ENCODE measurements at places on chromosomes 16 and 17.
A peak's percentile ranks its signal among the peaks of the same experiment; 100 is the strongest.

DNA sequence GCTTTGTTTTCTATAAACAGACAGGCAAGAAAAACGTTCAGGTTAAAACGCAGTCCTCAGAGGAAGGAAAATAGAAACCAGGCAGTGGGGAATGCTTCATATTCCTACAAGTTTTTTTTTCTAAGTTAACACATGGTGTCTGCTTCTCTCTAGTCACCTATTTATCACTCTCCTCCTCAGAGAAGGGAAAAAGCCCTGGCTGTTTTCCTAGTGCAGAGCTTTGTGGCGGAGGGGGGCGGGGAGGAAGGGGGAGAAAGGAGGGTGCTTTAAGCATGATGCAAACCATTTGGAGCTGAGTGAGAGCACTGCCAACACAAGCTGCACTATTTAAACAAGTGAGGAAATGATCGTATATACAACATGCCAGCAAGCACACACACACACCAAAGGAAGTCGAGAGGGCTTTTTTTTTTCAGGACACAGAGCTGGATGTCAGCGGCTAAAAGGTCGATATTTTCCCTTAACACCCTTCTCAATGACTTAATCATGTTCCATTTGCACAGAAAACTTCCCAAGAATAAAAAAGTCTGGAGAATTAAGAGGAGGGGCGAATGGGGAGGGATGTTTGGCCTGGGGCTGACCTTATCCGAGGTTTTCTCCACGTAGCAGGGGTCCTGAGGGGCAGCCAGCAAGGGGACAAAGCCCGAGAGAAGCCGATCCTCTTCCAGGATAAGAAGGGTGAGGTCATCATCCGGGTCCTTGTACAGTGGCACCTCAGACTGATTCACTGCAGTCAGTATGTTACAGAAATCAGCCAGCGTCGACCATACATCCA, 117.4 kb downstream of the HIC1 start:
- no peak for DNase-seq

GRCh38 chr17:45334231-45334630, 17.4 kb upstream of the MAP3K14 start:
- no peak for DNase-seq

GRCh38 chr17:56939869-56940484, 20.9 kb downstream of the COIL start:
- DNase-seq = peak; percentile 71

DNA sequence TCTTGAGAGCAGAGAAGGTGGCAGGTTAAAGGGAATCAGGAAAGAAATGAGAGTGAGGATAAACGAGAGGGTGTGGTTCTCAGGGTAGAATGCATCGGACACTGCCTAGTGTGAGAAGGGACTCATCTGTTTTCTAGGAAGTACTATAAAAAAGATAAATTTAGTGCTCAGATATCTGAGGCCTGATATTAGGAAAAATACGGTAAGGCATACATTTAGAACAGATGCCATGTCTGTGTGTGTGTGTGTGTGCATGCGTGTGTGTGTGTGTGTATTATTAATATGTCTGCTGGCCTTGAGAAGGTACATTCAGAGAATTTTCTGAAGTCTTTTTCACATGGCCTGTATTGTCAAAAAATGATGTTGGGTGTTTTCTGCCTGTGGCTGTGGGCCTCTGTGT, 414.8 kb downstream of the MAF start:
- no peak for DNase-seq

DNA sequence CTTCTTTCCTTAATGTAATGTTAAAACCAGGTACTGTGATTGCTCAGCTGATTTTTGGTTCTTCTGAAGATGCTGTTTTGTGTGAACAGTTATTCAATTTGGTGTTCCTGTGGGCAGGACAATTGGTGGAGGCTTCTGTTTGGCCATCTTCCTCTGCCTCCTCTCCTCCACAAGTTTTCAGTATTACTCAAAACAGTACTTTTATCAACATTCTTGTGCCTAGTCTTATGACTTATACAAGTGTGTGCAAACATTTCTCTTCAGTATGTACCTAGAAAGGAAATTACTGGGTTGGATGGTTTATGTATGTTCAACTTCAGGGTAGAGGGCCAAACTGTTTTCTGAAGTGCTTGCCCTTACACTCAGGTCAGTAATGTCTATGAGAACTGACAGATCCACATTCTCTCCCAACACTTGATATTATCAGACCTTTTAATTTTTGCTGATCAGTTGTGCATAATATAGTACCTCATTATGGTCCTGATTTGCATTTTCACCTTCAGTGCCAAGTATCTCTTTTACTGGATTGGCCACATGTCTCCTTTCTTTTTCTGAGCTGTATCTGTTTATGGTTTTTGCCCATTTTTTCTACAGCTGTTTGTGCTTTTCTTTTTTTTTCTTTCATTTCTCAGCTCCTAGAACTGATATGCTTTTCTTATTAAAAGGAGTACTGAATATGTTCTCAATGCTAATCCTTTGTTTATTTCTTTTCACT, 50.9 kb downstream of the ERCC4 start:
- no peak for DNase-seq

- DNase-seq = no peak
Measured at GRCh38 chr17:77781536-77781935, 177.0 kb upstream of the TNRC6C start.

- no peak for DNase-seq
Measured at GRCh38 chr17:16878606-16879005, 93.3 kb downstream of the TNFRSF13B start.

GRCh38 chr16:14955546-14956231, 18.4 kb downstream of the NPIPA1 start:
- DNase-seq = no peak

- no peak for DNase-seq
Measured at GRCh38 chr17:7224661-7225111, 4.9 kb downstream of the ACADVL start.

DNA sequence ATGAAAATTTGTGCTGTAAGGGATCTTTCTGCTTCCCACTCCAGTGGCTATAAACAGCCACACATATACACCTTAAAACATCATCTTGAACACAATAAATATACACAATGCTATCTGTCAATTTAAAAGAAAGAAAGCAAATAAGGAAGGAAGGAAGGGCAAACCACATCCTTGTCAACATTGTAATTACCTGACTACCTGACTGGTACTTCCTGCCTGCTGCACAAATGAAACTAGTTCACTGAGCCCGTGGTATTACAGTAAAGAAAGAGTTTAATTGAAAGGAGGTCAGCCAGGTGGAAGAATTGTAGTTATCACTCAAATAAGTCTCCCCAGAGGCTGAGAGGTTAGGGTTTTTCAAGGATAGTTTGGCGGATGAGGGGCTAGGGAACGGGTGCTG, 344.4 kb upstream of the ASIC2 start:
- DNase-seq = no peak

Data from MCF 10A (cell line).